ENCODE measurements at places on chromosomes 7 and 10.

- no peak for DNase-seq
Measured at GRCh38 chr10:4848356-4849041, 22.5 kb downstream of the AKR1E2 start.

DNA sequence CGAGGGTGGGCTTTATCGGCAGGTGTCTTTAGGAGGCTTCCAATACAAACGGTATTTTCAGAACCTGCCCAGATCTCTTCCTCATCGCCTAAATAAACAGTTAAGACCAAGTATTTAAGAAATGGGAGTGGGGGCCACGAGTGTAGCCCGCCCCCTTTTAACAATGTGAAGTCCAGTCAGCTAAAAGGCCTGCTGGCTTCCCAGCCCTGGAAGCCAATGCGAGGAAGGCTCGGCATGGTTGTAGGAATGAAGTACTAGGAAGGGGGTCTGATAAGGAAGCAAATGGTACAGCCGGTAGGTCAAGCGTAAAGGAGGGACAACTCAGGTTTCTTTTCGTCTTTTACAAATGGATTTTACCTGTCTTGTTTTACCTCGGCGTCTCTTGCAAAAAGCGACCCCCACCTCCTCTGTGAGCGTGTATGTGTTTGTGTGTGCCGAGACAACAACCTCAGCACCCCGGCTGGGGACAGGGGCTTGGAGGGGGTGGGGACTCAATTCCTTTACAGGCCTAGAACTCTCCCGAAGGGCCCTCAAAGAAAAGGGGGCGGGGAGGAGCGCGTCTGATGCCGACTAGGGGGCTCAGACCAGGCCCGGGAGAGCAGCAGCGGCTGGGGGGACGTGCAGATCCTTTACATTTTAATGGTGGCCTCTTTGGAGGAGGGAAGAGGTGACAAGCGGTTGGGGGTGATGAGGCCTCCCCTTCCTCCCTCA lies 147.6 kb downstream of the GPR85 start:
- DNase-seq = peak; percentile 48

DNA sequence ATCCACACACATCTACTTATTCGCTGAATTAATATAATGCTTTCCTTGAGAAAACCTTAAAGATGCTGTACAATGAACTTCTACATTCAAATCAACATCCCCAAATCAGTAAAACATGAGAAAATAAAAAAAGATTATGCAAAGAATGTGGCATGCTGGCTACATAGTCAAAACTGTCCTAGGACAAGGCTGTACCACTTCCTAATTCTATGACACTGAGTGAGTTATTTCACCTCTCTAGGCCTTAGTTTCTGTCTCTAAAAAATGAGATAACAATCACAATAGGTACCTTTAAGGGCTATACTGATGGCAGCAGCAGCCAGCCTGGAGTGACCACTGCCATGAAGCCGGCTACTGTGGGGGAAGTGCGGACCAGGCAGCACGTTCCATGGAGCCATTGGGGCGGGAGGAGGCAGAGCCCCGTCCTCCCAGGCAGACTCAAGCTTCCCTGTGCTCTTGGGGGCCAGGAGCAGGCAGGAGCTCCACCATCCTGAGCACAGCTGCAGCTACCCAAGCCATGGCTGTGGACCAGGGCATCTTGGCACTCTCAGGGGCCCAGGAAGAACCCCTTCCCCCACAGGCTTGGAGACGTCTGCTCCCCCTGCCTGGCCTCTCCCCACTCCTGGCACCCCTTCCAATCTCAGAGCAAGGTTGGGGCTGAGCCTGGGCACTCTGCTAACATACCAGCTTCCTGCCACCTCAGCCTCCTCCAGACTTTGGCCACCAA lies 110.2 kb downstream of the ELAPOR2 start:
- DNase-seq = no peak

DNA sequence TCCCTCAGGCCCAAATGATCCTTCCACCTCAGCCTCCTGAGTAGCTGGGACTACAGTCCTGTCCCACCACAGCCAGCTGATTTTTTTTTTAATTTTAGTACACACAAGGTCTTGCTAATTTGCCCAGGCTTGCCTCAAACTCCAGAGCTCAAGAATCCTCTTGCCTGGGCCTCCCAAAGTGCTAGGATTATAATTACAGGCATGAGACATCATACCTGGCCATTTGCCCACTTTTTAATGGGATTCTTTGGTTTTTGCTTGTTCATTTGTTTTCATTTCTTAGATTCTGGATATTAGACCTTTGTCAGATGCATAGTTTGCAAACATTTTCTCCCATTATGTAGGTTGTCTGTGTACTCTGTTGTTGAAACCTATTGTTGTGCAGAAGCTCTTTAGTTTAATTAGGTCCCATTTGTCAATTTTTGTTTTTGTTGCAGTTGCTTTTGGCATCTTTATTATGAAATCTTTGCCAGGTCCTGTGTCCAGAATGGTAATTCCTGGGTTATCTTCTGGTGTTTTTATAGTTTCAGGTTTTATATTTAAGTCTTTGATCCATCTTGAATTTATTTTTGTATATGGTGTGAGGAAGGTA lies 95.2 kb downstream of the GLCCI1 start:
- no peak for DNase-seq

- DNase-seq = no peak
Measured at GRCh38 chr7:131897016-131897789, 340.8 kb upstream of the PODXL start.
